ENCODE measurements at places on chromosomes 4 and X.

GRCh38 chr4:181502611-181503010, 740.6 kb upstream of the TENM3 start:
- no peak for DNase-seq

GRCh38 chrX:9647431-9647830, 118.2 kb downstream of the GPR143 start:
- DNase-seq, result no peak

- no peak for DNase-seq
Observed at GRCh38 chr4:169758401-169758962, 738 bp upstream of the HPF1 start.

- DNase-seq, result no peak
Observed at GRCh38 chr4:114192854-114193253, 213.4 kb upstream of the ARSJ start.

DNA sequence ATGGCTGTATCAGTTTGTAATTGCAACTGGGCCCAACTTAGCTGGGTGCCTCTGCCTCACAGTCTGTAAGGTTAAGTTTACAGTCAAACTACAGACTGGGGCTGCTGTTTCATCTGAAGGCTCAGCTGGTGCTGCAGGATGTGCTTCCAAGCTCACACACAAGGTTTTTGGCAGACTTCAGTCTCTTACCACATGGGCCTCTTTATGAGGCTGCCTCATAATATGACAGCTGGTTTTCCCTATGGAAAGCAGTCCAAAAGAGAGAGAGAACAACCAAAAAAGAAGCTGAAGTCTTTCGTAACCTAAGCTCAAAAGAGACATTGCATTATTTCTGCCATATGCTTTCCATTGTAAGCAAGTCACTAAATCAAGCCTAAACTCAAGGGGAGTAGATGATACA, 271.7 kb downstream of the DCTD start:
- DNase-seq, result no peak

GRCh38 chr4:74111990-74112389, 13.0 kb upstream of the CXCL2 start:
- DNase-seq, result no peak

GRCh38 chr4:177182166-177182565, 127.5 kb upstream of the NEIL3 start:
- no peak for DNase-seq

All from SK-N-MC (cell line).